CD4-positive, alpha-beta T cell treated with Interleukin-17A for 1 hour (primary cell): ENCODE measurements at places on chromosomes 7 and 10.

DNA sequence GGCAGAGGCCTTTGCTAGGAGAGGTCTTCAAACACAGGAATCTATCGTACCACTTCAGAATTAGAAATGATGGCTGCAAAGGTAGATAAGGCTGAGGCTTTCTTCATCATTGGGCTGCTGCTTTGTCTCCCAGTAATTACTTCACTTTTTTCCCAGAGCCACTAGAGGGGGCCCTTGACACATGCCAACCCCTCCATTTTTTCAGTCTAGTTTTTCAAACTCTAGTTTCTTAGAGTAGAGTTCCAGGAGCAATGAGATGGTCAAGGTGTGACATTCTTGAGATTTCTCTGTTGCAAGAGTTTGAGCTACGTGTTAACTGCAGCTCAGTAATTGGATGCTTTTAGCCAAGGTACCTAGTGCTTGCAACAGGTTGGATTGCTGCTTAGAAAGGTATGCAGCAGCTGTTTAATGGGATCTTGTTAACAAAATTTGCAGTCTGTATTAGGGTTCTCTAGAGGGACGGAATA is 33.8 kb upstream of the RBM20 start:
- peak; percentile 66 for DNase-seq

DNA sequence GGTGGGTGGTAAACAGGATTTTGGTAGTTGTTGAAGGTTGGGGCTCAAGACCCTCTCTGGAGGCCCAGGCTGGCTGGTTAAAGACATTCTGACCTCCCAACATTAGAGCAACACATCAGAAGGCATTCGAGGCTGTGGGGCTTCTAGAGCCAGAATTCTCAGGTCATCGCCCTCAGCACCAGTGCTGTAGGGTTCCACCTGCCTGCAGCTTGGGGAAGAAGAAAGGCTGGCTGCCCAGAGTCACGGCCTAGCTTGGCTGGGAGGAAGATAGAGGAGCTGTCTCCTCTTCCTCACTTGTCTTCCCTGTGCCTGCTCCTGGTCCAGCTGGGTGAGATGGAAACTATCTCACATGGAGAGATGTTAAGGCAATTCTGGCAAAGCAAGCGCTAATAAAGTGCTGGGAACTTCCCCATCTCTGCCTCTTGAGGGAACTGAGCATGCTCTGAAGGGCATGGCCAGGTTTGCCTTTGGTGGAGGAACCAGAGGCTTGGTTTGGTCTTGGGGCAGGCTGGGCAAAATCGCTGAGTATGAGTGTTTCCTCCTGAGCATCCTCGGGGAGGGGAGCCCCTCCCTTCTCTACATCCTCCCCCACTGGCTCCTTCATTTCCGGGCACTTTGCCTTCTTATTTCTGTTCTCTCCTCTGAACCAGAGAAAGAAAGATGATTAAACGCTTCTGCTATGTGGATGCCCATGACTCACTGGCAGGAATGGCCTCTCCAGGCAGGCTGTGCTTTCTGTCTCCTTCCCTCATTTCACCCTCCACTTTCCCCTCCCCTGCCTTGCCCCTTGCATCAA is 509.0 kb upstream of the PODXL start:
- no peak for DNase-seq

- DNase-seq: no peak
Measured at GRCh38 chr7:27462575-27463270, 200.0 kb downstream of the HIBADH start.

GRCh38 chr7:134618756-134619530 is 27.7 kb upstream of the BPGM start:
- no peak for DNase-seq

- DNase-seq: no peak
Measured at GRCh38 chr7:37104822-37105518, 343.7 kb downstream of the ELMO1 start.

DNA sequence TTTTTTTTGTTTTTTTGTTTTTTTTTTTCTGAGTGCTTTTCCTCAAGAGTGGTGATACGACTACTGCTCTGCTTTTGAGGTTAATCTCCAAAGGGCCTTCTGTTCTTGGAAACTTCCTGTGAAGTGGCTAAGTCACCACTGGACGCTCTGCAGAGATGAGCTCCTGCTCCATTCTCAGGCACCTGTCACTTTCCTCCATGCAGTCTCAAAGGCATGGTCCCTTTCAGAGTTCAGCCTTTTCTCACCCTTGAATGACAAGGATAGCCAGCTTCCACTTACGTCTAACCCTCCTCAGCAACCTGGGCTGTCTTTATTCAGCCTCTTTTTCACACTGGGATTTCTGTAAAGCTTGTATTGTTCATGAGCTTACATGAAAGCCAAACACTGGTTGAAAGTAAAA is 65.8 kb downstream of the BMPER start:
- DNase-seq: no peak

- DNase-seq: no peak
Measured at GRCh38 chr7:15042285-15043065, 139.9 kb upstream of the DGKB start.

DNA sequence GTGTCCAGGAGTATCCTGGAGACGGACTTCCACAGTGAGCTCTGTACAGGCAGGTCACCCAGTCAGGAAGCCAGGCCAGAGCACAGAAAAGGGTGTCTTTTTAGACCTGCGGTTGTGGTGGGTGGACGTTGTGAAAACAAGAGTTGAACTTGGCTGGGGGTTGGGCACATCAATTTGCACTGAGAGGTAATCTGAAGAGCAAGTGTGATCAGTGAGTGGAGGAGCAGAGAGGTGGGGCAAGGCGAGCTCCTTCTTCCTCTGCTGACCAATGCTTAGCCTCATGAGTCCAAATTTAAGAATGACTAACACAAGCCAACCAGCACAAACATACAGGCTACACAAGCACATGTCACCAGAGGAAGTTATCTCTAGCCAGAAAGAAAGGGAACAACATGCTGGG is 310.8 kb downstream of the TCERG1L start:
- no peak for DNase-seq

DNA sequence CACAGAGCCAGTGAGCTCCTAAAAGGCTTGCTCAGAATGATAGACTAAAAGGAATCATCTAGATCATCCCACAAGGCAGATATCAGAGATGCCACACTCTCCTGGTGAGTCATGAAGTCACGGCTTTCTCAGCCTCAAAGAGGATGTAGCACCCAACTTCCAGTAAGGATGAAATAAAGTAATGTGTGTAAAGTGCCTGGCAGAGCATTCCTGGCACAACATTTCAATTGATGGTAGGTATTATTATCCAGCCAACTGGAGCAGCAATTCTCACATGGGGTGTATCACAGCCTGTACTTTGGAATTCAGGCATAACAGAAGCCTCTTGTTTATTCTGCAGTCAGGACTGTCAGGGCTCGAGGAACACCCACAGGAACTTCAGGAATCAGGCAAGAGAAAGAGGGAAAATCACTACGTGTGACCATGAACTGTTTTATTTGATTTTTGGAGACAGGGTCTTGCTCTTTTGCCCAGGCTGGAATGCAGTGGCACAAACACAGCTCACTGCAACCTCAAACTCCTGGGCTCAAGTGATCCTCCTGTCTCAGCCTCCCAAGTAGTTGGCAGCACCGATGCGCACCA is 5.3 kb upstream of the NAT16 start:
- DNase-seq: no peak

GRCh38 chr10:92110039-92110794 is 180.7 kb downstream of the CPEB3 start:
- DNase-seq: no peak

GRCh38 chr10:99234041-99234790 is 1.4 kb downstream of the HPSE2 start:
- DNase-seq: peak; percentile 14

DNA sequence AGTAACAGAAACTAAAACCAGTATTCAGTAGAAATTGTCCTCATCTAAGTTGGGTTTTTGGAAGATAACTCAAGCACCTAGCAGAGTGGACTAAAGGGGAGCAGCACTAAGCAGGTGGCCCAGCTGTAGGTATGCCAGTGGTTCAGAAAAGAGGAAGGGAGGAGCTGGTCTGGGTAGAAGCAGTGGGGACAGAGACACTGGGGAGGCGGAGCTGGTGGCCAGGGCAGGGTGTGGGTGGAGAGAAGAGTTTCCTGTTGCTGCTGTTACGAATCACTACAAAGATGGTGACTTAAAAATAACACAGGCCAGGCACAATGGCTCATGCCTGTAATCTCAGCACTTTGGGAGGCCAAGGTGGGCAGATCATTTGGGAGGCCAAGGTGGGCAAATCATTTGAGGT is 136.2 kb downstream of the WDR11 start:
- no peak for DNase-seq

DNA sequence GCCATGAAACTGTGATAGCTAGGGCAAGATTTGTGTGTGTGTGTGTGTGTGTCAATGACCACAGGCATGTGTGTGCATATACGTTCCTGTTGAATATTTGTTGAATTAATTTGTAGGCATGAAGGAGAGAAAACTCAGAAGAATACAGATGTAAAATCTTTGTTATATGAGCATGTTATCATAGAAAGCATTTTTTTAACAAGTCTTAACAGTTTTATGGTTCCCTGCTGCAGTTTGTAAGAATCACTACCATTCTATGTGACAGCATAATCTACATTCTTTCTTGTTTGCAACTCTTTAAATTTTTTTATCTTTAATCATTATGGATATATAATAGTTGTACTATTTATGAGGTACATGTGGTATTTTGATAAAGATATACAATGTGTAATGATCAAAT is 130.3 kb downstream of the CD36 start:
- DNase-seq: no peak

- DNase-seq: peak; percentile 38
Measured at GRCh38 chr10:3761021-3761686, 23.9 kb downstream of the KLF6 start.

DNA sequence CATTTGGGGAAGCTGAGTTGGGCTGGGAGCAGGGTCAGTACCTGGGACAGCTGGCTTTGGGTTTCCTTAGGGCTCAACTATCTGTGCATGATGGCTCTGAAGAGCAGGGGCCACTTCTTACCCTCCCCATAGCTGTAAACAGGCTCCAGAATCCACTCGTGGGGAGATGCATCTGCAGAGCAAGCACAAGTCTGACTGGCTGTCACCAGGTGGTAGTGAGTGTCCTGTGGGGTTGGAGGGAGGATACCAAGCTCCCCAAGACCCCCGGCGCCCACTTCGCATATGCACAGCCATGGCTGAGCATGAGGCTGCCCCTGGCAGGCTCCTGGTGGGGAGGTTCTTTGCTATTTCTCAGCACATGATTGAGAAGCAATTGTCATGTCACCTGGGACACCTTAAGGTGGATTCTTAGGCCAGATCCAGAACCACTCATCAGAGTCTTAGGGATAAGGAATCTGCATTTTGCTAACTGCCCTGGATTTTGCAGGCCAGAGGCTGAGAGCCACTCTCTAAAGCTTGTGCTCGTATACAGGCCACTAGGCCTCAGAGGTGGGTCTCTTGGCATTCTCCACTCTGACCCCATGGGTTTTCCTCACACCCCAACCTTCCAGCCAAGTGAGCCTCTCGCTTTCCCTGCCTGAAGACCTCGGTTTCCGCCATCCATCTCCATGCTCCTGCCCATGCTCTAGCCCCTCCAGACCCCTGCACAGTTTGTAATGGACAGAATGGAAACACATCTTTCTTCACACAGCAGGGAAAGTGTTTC is 53.7 kb downstream of the ADCY1 start:
- no peak for DNase-seq

- no peak for DNase-seq
Measured at GRCh38 chr10:53638006-53638405, 865.4 kb upstream of the MBL2 start.

DNA sequence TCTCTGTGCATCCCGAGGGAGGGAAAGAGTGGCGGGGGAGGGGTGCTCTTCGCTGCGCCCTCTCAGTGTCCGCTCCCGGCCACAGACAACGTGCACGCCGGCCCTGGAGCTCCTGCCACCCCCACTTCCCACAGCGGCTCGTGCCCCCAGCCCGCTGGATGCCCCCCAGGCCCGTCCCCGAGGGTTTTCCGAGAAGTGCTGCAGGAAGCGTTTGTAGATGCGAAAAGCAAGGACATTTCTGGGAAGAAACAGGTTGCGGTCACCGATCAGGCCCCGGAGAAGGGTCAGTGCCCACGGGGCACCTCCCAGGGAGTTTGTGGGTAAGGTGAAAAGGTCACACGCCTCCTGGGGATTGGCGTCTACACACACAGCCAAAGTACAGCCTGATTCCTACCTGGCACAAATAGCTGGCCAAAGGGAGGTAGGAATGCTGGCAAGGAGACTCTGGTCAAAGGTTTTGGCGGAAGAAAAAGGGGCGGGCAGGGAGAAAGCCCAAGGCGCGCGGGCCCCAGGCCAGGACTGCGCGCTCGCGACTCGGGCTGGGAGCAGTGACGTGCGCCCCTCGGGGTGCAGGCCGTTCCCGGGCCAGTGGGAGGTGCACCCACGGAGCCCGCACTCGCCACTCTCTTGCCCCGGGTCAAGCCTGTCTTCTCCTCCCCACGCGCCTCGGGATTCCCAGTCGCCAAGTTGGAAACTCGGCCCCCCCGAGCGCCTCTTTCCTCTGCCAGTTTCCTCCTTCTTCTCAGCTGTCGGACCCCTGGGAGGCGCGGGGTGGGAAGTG is 1.5 kb upstream of the NRP1 start:
- DNase-seq: no peak

DNA sequence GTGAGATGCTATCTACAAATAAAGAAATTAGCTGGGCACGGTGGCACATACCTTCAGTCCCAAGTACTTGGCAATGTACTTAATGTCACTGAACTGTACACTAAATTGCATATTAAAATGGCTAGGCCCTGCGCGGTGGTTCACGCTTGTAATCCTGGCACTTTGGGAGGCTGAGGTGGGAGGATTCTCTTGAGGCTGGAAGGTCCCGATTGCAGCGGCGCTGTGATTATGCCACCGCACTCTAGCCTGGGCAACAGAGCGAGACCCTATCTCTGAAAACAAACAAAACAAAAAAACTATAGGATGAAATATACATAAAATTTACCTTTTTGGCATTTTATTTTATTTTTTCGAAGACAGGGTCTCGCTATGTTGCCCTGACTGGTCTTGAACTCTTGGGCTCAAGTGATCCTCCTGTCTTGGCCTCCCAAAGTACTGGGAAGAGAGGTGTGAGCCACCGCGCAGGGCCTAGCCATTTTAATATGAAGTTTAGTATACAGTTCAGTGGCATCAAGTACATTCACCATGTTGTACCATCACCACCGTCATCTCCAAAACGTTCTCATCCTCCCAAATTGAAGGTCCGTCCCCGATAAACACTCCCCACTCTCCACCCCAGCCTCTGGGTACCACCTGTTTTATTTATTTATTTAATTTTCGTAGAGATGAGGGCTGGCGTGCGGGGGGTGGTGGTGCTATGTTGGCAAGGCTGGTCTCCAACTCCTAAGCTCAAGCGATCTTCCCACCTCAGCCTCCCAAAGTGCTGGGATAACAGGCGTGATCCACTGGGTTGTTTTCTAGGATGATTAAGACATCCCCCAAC is 1.3 kb upstream of the EIF3B start:
- DNase-seq: no peak

DNA sequence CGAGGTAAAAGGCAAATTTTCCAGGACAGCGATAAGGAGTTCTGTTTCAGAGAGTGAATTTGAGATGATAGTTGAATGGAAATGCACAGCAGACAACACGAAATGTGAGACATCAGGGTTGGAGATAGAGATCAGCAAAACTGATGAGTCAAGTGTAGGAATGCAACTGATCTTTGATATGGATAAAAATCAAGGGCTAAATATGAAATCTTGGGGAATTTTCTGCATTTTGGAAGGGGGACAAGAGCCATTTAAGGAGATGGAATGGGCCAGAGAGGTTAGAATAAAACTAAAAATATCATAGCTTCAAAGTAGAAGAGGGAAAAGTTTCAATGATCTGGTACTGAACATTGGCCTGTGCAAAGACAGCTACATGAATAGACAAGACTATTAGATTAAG is 11.5 kb downstream of the CISD1 start:
- DNase-seq: no peak

- peak; percentile 69 for DNase-seq
Measured at GRCh38 chr10:119575506-119575905, 21.3 kb downstream of the TIAL1 start.
